Stimulated activated CD8-positive, alpha-beta memory T cell treated with anti-CD3 and anti-CD28 coated beads, Interleukin-12 subunit alpha, Interleukin-12 subunit beta, amount 100 ng/mL, for 4 hours (primary cell): ENCODE measurements at places on chromosomes 3 and 15.

DNA sequence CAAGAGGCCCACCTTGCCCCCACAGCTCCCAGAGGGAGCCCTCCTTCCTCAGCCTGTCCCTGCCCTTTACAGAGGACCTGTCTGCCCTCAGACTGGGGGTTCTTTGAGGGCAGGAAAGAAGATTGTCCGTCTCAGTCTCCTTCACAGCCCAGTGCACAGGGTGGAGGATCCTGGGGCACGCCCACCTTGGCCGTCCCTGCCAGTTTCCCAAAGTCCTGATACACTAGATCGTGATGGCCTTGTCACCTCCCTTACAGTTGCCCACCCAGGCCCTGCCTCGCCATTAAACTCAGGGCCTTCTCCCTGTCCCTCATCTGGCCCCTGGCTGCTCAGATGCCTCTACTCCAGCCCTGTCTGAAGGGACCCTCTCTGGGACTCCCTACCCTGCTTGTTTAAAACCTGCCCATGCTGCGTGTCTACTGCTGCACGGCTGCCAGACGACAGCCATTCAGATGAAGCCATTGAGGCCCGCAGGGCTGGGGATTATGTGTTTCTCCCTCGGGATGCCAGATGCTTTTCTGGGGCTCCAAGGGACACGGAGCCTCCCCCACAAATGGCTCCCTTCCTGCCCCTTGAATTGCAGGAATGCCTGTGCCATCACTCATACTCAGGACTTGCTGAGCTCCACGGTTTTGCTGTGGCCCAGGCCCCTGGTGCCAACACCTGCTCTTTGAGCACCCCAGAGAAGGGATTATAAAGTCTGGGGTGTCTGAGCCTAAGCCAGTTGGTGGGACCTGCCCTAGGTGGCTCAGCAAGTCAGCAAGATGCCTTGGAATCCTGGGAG, 27.8 kb downstream of the ACSBG1 start:
- no peak for DNase-seq

DNA sequence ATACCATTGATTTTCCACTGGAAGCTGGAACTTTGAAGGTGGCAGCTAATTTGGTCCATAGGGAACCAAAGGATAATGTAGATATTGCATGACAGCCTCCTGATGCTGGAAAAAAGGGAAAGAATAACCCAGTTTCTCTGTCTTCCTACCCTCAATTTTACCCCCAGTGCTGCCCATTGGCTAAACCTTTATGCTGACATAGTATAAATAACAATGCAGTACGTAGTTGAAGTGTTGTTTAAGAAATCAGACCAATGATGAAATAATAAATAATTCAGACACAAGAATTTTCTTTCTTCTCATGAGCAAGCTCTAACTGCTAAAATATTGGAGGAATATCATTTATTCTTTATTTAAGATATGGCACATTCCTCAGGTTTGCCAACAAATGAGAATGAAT, 843.4 kb downstream of the EPHA3 start:
- no peak for DNase-seq

DNA sequence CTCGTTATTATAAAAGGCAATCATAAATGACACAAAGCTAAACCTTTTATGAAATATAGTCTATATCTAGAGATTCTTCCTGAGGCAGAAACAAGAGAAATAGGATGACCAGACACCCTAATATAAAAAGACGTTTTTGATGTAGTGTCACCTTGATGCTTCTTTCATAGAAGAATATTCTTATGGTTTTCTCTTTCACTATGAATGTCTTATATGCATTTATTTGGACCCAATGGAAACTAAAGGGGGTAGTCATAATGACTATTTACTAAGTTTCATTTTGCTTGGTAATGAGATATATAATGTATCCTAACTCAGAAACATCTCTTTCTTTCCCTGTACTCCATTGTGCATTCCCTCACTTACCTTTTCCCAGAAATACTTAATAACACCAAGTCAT, 393.9 kb downstream of the RAP2B start:
- DNase-seq = no peak

DNA sequence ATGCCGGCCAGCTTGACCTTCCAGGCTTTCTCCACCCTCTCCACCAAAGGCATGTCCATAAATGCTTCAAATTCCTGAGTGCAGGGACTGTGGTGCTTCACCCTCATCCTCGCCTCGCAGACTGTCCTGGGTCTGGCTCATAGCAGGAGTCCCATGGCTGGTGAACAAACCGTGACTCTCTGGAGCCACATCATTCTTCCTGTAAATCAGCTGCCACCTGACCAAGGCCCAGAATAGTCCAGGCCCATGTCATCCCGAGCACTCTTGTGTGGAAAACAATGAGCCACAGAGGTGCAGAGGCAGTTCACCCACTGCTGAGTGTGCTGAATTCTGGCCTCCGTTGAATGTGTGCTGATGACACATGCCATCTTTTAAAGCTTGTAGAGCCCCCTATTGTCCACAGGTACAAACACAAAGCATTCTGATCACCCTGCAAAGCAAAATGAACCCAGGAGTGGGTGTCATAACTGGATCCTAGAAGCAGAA, 68.6 kb downstream of the ABHD5 start:
- DNase-seq = no peak

DNA sequence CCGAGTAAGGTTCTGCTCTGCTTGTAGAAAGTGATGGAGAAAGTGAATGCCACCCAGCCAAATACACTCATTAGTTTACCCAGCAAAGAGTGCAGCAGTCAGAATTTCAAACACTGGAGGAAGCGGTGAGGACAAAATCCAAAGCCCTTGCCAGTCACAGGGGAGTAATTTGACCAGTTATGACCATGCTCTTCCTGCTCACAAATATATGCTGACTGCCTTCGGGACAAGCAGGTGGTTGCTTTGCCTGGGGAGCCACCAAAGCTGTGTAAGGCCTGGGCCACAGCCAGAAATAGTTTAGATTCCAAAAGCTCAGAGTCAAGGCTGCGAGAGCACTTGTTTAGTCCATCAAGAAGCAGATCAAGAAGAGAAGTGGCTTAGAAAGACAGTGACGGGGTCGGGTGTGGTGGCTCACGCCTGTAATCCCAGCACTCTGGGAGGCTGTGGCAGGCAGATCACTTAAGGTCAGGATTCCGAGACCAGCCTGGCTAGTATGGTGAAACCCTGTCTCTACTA, 51.0 kb upstream of the ATP13A3 start:
- DNase-seq = no peak

GRCh38 chr3:104275199-104275598, 1091.5 kb upstream of the ALCAM start:
- DNase-seq = no peak

DNA sequence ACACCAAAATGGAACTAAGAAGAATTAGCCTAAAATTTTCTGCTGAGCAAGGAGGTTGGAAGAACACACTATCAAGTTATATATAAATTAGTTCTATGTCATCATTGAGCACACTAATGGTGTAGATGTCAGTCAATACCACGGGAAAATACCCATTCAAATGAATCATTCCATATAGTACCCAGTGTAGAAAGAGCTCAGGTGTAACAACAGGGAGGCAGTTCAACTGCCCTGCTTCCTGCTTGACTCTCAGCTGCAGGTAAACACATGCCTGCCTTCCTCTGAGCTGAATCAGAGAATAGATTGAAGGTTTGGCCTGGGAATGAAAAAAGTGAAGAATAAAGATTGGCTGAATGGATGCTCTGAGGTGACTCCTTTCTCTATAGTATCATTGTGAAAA, 1088.0 kb downstream of the AGBL1 start:
- DNase-seq = no peak

- no peak for DNase-seq
Measured at GRCh38 chr3:174191380-174191779, 667.8 kb upstream of the NAALADL2 start.

DNA sequence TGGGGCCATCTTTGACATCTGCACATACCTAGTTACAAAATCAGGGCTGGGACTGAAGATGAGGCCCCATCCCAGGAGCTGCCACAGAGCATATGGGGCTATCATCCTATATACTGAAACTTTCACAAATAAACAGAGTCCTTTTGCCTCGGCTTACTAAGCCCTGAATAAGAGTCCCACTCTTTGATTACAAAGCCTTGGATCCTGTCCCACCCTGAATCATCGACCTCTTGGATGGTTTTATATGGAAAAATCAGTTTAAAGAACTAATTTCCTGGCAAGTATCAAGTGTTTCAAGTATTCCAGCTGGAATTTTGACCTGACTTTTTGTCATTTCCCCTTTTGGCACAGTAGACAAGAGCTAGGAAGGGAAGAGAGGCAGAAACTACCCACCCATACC, 331.3 kb upstream of the FRG2C start:
- DNase-seq = no peak

- DNase-seq = no peak
Measured at GRCh38 chr3:194007592-194008337, 128.2 kb upstream of the HES1 start.

DNA sequence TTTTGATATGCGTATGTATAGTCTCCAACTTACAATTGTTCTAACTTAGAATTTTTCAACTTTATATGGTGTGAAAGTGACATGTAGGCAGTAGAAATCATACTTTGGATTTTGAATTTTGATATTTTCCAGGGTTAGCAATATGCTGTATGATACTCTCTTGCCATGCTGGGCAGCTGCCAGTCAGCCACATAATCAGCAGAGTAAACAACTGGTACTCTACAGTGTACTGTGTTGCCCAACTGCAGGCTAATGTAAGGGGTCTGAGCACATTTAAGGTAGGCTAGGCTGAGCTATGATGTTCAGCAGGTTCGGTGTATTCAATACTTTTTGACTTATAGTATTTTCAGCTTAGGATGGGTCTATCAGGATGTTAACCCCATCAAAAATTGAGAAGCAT, 52.0 kb upstream of the RYK start:
- DNase-seq = no peak

GRCh38 chr3:153768561-153769469, 352.4 kb upstream of the ARHGEF26 start:
- no peak for DNase-seq

- no peak for DNase-seq
Measured at GRCh38 chr15:78216276-78217104, 17.9 kb downstream of the ACSBG1 start.

DNA sequence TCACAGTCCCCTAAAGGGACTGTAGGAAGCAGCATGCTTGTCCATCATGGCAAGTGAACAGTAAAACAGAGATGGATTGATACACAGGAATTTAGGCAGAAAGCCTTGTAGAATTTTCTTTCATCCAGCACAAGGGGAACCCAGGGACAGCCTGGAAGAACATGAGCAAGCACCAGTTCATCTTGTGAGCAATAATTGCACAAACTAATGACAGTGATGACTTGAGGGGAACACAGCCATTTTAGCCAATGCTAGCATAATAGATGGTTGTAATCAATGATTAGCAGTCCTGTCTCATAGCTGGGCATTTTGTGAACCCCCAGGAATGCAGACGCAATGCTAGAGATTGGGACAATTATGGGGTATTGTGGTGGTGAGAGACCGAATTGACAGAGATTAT, 6.7 kb downstream of the CD200 start:
- no peak for DNase-seq

- DNase-seq = no peak
Measured at GRCh38 chr15:47504624-47505256, 212.6 kb upstream of the SEMA6D start.

DNA sequence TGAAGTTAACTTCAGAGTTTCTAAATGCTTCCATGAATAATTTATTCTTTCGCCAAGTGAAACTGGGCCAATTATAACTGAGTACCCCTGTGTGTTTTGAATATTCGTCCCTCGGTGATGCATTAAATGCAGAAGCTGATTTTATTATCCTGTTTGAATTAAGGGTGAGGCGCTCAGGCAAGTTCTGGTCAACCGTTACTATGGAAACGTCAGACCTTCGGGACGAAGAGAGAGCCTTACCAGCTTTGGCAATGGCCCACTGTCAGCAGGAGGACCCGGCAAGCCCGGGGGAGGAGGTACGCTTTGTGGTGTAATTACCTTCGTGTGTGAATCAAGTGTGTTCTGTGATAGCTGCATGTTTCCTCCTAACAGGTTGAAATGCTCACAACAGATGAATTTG, 239.8 kb downstream of the ITPR1 start:
- DNase-seq = no peak

DNA sequence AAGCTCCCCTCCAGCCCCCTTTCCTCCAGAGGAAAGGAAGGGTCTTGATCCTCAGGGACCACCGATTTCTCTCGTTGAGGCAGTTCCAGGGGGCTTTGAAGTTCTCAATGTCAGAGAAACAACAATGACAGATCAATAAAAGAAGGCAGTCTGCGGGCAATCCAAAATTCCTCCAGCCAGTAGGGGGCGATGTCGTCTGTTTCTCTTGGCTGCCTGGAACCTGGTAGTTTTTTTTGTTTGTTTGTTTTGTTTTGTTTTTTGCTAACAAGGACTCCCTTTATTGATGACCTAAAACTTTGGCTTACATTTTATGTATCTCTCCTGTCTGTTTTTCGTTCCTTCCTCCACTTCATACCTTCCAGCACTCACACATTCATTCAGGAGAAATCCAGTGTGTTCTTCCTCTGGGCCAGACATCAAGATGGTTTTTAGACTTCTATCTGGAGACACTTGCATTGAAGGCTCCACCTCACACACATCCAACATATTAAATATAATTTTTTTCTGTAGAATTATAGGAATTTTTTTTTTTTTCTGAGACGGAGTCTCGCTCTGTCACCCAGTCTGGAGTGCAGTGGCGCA, 276.6 kb downstream of the RPLP1 start:
- peak; percentile 54 for DNase-seq

- DNase-seq = no peak
Measured at GRCh38 chr15:68646156-68646555, 67.4 kb downstream of the CORO2B start.
